GM12892 (cell line): ENCODE measurements at places on chromosomes 5 and 9.

GRCh38 chr5:145341842-145342241 is 493.3 kb downstream of the PRELID2 start:
- no peak for DNase-seq

- no peak for DNase-seq
Measured at GRCh38 chr9:117415358-117415914, 579 bp upstream of the ASTN2 start.

GRCh38 chr9:23771746-23772384 is 54.2 kb downstream of the ELAVL2 start:
- DNase-seq: no peak

DNA sequence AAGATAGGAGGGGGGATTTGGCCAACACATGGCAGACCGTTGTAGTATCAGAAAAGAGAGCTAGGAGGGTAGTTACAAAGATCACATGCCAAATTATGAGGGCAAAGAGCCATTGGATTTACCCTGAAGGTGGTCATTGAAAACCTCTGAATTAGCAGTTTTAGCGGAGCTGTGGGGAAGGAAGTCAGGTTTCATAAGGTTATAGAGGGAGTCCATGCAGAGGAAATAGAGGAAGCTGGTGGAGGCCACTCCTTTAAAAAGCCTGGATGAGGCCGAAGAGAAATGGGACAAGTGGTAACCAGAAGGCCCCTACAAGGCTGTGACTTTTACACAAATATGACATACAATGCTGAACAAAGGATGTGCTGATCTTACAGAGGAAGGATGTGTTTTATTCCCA is 13.2 kb downstream of the DOCK8 start:
- DNase-seq: no peak

GRCh38 chr9:126377536-126377935 is 50.9 kb downstream of the MVB12B start:
- DNase-seq: no peak

DNA sequence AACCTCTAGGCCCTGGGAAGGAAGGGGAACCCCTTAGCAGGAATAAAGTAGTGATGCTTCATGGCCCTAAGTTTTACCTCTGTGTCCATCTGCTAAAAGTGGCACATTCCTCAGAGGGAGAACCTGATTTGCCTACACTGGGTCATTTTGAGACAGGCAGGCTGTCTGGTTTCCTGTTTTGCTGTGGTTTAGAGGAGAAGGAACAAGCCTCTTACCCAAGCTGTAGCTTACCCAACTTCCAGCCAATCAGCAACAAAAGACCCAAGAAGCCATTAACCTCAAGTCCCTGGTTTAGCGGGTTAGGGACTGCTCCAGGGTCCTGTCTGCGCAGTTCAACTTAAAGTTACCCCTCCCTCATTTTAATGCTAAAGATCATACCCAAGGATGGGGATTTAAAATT is 411.0 kb downstream of the MAT2B start:
- DNase-seq: peak; percentile 7

DNA sequence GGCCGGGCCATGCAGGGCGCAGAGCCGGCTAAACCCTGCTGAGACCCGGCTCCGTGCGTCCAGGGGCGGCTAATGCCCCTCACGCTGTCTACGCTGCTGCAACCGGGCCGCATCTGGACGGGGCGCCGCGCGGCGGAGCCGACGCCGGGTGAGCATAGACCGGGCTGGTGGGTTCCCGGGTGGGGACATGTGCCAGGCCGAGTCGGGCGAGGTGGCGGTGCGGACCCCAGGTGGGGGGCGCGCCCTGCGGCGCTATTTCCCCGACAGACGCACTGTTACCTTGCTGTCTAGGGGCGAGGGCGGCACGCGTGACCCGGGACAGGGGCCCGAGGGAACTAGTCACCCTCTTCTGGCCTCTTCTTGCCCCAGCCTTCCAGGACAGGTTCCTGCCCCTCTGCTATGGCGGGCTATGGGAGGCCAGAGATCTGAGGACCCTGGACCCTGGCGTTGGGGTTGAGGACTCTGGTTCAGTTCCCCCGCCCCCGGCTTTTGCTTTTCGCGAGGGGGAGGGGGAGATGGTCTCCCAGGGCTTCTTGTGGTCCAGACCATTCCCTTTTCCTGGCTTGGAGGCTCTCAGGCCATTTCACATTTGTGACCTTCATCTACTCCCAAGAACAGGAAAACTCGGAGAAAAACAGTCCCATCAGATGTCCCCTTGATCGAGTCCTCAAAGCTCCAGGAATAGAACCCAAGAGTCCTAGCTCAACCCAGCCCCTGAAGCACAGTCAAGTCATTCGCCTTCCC is 536 bp downstream of the SLC27A4 start:
- DNase-seq: no peak

- no peak for DNase-seq
Measured at GRCh38 chr9:119365291-119366027, 3.8 kb downstream of the BRINP1 start.

- DNase-seq: no peak
Measured at GRCh38 chr5:13939638-13940037, 4.8 kb downstream of the DNAH5 start.

DNA sequence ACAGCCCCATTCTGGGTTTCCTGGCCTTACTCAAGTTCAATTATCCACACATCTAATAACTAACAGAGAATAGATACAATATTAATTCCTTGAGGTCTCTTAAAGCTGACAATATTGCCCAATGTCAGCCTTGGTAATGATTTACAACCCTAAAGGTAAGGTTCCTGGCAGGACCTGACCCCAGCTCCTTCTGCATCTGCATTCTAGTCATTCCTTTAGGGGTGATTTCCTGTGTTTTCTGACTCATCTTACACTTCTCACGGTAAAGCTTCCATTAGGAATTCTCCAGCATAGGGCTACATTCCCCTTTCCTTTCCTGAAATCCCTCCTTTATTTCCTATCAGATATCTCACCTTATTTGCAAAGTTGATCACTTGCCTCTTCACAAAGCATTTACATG is 9.3 kb downstream of the HAVCR1 start:
- no peak for DNase-seq

DNA sequence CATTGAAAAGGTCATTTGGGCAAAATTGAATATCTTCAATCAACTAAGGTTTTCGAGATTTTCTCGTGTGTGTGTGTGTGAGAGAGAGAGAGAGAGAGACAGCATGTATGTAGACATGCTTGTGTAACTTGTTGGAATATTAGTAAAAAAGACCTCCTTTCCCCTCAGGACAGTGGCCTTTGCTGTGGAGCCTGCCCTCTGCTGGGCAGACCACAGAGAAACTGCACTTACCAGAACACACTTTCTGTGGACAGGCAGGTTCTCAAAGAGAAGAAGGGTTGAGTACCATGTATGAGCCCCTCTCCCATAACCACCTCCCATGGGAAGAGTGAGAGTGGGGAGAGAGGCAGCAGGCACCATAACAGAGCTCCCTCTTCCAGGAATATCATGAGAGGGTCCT is 45.6 kb downstream of the CFAP90 start:
- no peak for DNase-seq

GRCh38 chr5:3349704-3350565 is 245.7 kb upstream of the IRX1 start:
- DNase-seq: no peak

- no peak for DNase-seq
Measured at GRCh38 chr5:80406980-80407734, 707 bp upstream of the ZFYVE16 start.

DNA sequence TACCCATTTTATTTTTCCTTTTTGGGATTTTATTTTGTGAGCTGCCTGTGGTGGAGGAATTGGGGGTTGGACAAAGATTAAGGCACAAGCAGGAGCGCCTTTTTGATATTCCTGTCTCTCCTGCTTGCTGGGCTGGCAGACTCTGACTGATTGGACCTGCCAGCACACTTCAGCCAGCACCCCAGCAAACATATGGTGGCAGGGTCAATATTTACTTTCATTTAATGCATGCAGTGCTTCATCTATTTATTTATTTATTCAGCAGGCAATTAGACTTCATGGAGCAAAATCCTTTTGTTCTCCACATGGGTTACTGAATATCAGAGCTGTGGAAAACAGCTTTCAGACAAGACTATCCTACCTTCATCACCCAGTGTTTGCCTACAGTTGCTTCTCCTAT is 48.4 kb upstream of the EPB41L4A start:
- DNase-seq: no peak

DNA sequence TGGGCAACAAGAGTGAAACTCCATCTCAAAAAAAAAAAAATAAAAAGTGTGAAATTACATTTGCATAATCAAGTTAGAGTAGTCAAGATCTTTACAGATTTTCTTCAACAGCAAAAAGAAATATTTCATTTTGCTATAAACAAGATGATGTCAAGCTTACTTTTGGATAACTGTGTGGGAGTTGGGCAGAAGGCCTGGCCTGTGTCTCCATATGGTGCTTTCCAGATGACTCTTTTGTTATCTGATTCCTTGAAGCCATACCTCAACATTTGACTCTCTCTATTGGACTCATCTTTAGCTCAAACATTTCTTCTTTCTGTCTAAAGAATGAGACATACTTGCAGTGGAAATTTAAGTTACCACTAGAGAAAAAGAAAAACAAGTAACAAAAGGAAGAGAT is 246.8 kb downstream of the MSX2 start:
- no peak for DNase-seq

DNA sequence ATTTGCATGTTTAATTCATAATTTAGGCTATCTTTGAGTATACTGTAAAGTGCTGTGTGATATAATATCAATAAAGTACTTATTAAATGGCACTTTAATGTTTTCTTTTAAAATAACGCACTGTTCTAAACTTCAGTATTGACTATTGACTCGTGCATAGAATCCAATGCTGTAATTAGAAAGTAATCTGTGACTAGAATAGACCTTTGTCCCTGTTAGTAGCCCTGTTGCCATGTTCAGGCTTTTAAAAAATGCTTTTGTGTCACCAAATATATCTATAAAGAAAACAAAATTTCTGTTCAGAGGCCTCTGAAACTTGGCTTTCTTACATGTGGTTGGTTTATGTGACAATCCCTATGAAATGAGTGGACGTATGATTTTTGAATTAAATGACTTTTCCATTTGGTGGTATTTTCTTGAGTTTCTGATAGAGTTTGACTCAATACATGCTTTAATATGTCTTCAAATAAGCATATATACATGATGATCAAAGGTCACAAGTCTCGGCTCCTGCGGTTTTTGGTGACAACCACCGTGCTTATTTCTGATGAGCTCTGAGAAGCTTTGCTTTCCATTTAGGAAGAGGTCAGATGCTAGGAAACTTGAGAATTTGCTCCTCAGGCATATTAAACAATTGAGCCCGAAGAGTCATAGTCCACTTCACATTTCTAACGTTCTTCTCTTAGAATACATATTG is 174.7 kb downstream of the NR3C1 start:
- DNase-seq: no peak

DNA sequence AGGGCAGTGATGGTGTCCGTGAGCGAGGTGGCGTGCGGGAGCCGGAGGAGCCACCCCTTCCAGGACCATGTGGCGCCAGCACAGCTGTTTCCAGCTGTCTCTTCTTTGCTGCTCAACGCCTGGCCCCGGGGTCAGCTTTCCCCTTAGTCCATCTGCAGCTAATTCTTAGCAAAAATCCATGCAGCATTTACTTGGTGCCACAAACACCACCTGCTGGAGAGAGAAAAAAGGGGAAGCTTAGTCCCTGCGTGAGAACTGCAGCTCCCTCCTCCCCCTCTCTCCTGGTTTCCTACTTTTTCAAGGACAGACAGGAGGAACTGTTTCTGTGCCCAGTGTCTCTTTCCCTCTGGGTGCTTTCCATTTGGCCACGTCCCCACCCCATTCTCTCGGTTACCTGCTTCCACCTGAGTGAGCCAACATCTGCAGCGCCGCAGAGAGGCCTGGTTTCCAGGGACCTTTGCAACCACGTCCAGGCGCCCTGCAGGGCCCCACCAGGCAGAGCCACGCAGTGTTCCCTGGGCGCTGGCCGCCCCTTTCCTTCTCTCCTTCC is 3.4 kb downstream of the SLC6A19 start:
- no peak for DNase-seq

GRCh38 chr5:144467792-144468191 is 297.1 kb downstream of the KCTD16 start:
- no peak for DNase-seq

- no peak for DNase-seq
Measured at GRCh38 chr9:9790216-9790872, 822.5 kb downstream of the PTPRD start.

DNA sequence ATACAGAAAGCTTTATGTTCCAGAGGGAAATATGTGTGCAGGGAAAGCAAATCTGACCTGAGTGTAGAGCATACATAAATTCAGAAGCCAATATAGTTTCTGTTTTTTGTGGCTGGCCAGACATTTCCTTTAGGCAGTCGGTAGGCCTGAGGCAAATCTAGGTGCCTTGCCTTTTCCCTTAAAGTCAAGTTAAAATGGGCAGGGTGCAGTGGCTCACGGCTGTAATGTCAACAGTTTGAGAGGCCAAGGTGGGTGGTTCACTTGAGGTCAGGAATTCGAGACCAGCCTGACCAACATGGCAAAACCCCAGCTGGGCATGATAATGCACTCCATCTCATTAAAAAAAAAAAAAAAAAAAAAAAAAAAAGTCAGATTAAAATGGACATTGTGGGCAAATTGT is 31.2 kb downstream of the PHAX start:
- DNase-seq: no peak

GRCh38 chr5:2759091-2759490 is 7.6 kb upstream of the IRX2 start:
- no peak for DNase-seq

GRCh38 chr9:108078375-108078774 is 588.8 kb upstream of the KLF4 start:
- no peak for DNase-seq

DNA sequence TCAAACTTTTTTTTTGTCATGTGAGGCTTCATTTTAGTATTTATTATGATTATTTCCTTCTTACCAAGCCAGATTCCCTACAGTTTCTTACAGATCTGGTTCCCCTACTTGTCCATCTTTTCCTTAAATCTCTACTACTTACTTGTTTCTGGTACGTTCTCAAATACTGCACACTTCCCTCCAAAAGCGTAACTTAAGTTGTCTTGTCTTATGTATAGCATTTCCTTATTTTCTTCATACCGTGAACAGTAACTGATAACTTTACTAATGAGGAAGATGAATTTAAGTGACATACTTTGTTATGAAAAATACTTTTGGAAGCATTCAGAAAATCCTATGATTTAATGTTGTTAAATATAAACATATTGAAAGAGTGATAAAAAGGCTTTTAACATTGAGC is 67.3 kb downstream of the PARP8 start:
- DNase-seq: no peak

DNA sequence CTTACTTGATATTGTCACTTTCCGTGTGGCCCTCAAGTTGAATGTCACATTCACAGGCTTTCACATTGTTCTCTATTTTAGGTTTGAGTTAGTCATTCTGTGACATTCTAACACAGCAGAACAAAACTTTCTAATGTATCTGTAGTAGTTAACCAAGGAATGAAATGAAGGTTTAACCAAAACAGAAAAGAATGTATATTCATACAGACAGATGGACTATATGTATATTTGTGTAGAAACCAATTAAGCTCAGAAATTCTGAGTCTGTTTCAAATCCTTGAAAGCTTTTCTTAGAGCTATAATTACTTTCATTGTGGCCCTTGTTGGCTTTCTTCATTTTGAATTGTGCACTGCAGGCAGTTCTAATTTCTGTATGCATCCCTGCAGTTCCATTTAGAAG is 654.7 kb downstream of the LRRC70 start:
- no peak for DNase-seq
